ENCODE measurements at places on chromosomes 12 and 14.

DNA sequence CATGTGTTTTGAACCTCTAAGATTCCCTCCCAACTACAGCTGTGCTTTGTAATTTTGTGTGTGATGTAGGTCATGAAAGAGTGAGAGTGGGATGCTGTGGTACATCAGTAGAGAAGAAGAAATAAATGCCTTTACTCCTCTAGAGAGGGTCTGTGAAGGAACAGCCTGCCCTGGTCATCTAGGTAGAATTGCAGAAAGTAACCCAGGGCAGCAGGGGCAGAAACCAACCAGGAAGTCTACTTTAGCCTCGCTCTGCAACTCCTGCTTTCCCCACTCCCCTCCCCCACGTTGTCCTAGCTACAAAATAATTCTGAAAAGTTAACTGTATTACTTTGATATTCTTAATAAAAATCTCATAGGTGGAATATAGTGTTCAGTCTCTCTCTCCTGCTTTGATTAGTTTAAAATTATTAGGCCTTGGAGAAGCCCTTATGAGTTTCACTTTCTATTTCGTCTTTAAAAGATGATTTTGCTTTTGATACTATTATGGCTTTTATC is 7.5 kb downstream of the TBK1 start:
- no peak for DNase-seq

DNA sequence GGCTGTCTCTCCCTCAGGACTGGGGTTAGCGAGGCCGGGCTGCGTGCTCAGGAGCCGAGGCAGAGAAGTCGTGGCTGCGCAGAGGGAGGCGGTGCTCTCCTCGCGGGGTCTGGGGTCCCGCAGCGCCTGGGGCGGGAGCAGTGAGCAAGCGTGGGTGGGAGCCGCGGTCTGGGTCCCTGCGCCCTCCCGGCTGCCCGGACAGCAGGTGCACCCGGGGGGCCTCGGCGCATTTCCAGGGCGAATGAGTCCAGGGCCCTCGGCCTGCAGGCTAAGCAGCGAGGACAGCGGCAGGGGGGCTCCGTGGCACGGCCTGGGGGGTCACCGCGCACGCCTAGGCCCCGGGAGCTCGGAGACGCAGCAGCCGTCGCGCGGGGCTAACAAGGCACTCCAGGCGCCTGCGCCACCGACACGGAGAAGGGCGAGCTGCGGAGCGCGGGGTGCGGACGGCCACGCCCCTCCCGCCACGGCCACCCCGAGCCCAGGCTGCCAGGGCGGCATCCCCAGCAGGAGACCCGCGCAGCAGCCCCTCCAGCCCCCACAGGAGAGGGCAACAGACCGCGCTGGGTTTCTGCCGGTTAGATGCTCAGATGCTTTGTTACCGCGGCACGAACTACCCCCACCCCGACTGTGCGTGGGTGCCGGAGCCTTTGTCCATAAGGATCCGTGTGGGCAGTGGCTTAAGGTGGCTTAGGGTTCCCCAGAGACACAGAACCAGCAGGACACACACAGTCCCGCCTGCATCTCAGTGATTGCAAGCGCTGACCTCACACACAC is 117.7 kb upstream of the C14orf180 start:
- no peak for DNase-seq

DNA sequence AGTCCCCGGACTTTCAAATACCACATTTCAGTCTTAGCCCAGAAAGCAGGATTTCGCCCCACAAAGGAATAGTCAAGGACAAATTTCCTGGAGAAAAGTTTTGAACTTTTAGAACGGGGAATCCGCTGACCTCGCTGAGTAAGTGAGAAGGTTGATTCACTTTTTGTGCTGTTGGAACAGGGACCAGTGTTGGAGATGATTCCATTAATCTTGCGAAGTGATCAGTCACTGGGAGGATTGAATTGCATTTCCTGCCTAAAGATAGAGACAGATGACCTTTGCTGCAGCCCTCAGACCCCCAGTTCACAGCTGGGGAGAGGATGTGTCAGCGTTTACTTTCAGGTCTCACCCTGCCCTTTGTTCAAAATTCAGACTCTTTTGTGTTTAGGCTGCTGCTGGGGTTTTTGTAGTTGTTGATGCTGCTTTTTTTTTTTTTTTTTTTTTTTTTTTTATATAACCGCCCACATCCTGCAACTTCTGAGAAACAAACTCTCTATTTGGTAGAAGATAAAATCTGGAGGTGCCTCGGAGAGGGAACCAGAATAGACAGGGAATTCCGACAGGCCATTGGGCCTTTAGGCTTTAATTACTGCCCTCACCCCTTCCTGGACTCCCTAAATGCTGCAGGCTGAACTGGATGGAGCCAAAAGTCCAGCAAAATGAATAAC is 9.8 kb upstream of the KDM2B start:
- no peak for DNase-seq

DNA sequence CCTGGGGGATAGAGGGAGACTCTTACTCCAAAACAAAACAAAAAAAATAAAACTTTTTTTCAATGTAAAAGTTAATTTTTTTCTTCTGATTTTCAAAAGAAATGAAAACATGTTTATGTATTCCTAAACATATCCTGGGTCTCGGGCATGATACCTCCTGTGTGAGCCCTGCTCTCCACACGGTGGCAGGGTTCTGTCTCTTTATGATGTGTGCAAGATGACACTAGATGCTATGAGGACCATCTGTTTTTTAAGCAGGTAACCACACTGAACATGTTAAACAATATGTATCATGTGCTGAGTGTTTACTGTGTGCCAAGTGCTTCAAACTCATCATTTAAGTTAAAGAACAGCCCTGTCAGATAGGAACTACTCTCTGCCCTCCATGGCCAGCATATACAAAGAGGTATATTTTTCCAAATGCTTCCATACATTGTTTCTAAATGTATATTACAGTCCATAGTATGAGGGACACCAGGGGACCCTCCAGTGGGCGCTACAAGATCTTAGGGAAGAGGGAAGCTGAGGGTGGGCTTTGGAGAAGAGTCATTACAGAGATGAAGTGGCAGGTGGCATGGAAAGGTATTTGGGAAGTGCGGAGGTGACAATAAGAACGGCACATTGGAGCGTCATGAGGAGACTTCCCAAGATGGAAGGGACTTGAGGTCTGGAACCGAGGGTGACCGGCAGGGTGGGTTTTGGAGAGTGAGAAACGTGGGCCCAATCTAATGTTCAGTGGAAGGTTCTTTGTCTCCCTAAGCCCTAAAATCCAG is 28.5 kb downstream of the FOS start:
- DNase-seq = no peak

GRCh38 chr12:32603858-32604257 is 75.2 kb upstream of the DNM1L start:
- DNase-seq = no peak

DNA sequence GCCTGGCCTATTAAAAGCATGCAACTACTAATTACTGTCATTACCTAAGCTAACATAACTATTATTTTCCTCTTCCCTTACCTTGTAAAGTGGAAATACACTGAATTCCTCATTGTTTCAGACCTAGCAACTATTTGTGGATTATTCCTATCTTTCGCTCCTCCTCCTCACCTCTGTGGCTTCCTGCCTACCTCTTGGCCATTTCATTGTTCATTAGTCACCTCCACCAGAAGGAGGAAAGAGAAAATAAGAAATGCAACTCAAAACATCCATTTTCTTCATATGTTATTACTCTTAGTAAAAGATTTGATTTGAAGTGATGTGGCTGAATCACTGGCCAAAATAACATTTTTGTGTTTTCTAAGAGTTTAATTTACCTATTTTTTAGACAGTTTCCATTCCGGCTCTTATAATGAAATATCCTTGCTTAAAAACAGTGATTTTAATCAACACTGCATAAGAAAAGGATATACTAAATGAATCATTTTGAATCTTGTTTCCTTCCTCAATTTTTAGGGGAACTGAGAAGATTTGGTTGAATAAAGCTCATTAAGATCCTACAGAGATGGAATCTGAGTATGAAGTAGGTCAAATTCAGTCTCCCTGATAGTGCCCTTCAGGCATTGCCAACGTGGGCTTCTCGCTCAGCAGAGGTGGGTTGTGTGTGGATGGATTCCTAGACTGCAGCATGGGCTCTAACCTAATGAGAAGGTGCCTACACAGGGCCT is 27.6 kb upstream of the ARHGAP5 start:
- DNase-seq = no peak

DNA sequence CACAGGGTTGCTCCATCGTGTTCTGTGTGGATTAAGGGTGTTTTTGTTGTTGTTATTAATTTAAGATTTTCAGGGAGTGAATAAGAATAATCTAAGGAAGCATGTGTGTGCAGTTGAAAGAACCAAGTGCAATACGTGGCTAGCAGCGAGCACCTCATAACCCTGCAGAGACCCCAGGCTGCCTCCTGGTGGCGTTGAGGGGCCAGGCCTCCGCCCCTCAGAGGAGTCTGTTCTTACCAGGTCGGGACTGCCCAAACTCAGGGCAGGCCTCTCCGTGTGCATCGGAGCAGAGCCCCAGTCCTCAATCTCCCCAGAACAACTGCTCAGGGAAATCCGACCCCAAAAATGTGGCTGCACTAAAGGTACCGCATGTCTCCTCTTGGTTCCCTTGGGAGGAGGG is 36.8 kb downstream of the IL31 start:
- no peak for DNase-seq

- DNase-seq = no peak
These were observed 55.1 kb upstream of the FRMD6 start for GRCh38 chr14:51596488-51597117.

DNA sequence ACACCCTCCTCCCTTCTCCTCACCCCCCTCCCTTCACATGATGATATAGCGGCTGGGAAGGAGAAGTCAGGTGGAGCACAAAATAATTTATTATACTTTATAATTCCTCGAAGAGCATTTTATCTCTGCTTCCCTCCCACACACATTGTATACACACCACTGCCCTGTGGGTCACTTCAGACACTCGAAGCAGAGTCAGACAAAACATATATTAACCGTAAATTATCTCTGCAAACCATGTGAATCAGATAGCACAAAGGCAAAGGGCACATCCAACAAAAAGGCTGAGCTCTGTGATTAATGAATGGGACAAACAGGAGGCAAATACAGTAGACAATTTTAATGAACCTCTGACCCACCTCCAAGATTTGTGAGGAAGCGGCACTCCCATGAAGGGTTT is 450.7 kb downstream of the GALC start:
- DNase-seq = no peak

DNA sequence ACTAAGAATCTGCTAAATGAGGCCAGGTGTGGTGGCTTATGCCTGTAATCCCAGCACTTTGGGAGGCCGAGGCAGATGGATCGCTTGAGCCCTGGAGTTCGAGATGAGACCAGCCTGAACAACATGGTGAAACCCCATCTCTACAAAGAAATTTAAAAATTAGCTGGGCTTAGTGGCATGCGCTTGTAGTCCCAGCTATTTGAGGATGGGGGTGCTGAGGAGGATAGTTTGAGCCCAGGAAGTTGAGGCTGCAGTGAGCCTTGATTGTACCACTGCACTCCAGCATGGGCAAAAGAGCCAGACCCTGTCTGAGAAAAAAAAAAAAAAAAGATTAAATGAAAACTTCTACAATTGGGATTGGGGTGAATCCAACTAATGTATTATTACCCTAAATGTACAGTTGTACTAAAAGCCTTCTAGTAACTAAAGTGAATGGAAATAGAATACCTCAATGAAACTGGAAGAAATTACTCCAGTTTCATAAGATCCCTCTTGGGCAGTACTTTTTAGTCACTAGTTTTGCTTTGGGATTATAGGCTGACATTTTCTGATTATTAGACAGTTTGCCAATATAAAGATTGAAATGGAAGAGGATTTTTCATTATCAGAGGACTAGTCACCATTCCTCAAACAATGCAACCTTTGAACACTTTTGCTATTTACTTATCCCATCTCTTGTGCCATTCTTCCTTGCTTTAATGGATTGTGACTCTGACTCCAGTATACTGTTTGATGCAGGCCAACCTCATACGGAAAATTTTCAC is 14.3 kb downstream of the COCH start:
- DNase-seq = no peak

DNA sequence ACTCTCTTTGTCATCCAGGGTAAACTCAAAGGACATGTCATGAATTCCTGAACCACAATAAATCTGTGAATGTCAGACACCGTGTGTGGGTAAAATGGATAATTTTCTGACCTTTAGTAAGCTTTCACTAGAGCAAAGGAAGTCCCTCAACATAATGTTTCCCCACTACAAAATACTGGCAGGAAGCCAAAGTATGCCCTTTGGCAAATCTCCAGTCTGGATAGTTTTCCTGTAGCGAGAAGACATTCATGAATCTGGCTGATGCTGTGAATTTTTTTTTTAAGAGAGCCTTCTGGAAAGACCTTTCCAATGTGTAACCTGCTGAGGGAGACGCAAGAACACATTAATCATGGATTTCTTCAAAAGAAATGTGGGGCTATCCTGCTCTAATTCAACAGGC is 389.6 kb upstream of the DDHD1 start:
- no peak for DNase-seq

DNA sequence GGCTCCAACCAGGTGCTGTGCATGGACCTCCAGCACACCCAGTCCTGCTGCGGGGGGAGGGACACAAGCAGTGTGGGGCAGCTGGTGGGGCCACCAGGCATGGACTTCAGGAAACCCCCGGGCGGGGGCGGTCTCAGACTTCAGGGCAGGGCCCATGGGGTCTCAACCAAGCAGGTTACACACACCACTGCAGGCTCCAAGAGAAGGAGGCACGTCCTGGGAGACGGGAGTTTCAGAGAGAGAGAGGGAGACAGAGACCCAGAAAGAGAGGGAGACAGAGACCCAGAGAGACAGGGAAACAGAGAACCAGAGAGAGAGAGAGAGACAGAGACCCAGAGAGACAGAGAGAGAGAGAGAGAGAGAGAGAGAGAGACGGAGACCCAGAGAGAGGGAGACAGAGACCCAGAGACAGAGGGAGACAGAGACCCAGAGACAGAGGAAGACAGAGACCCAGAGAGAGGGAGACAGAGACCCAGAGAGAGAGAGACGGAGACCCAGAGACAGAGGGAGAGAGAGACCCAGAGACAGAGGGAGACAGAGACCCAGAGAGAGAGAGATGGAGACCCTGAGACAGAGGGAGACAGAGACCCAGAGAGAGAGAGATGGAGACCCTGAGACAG is 128.9 kb downstream of the NCOR2 start:
- DNase-seq = no peak

- DNase-seq = no peak
These were observed 501 bp downstream of the RIMKLB start for GRCh38 chr12:8698132-8698851.

- DNase-seq = no peak
These were observed 10.0 kb upstream of the TEX22 start for GRCh38 chr14:105388110-105388951.

All from Panc1 (cell line).